Kidney (tissue), 22 donors: ENCODE measurements at places on chromosomes 12 and 14. TPM values are rescaled to one million over a fixed set of nuclear protein-coding genes. Genes with fewer than 3 reads are reported as not detected.

Gene AJUBA
- polyA plus RNA-seq: 14.6 TPM

Gene KERA
- not detected for polyA plus RNA-seq

- no peak for DNase-seq
Measured at GRCh38 chr12:58633479-58633878, 286.8 kb downstream of the LRIG3 start.

- no peak for DNase-seq
Measured at GRCh38 chr14:55382483-55382882, 29.1 kb downstream of the ATG14 start.

GRCh38 chr12:119328111-119328510 lies 6.4 kb upstream of the CCDC60 start:
- DNase-seq: no peak

Gene KRT79
- polyA plus RNA-seq: not detected
